A549 treated with CORT108297 at 1 μM for 4 hours (cell line): ENCODE measurements at places on chromosomes 12 and 14. TPM values are rescaled to one million over a fixed set of nuclear protein-coding genes. Genes with fewer than 3 reads are reported as not detected.

The ANO4 gene
- 0.03 to 0.05 TPM in 2 of 5 replicates, not detected in the others for total RNA-seq

The SOAT2 gene
- 0.18 to 0.35 TPM (median 0.21 TPM) in 5 replicates for total RNA-seq

The HOXC12 gene
- total RNA-seq: not detected in 5 replicates

The IPO4 gene
- 78.9 to 89.8 TPM (median 88.2 TPM) in 5 replicates for total RNA-seq

The RNASE7 gene
- total RNA-seq: not detected in 5 replicates

The C3AR1 gene
- total RNA-seq: not detected in 5 replicates

The ABCD2 gene
- total RNA-seq: not detected in 5 replicates

The KCNC2 gene
- total RNA-seq: not detected in 5 replicates

The KRT74 gene
- not detected in 5 replicates for total RNA-seq

The TCL1B gene
- not detected in 5 replicates for total RNA-seq

The TAS2R43 gene
- total RNA-seq: not detected in 5 replicates

The PSMA3 gene
- total RNA-seq: 184 to 274 TPM (median 186 TPM) in 5 replicates

The WBP11 gene
- total RNA-seq: 41.8 to 55.8 TPM (median 45.6 TPM) in 5 replicates

The LRP1-AS gene
- not detected in 5 replicates for total RNA-seq

The NXPH4 gene
- 4.1 to 6.2 TPM (median 5.4 TPM) in 5 replicates for total RNA-seq

The COX8C gene
- total RNA-seq: not detected in 5 replicates

The PYGL gene
- total RNA-seq: 105 to 143 TPM (median 133 TPM) in 5 replicates
